Cortex of kidney (tissue), 1 donor: ENCODE measurements at places on chromosomes 3 and 15.

GRCh38 chr3:10416730-10417300, 88.6 kb downstream of the ATP2B2 start:
- no peak for DNase-seq

DNA sequence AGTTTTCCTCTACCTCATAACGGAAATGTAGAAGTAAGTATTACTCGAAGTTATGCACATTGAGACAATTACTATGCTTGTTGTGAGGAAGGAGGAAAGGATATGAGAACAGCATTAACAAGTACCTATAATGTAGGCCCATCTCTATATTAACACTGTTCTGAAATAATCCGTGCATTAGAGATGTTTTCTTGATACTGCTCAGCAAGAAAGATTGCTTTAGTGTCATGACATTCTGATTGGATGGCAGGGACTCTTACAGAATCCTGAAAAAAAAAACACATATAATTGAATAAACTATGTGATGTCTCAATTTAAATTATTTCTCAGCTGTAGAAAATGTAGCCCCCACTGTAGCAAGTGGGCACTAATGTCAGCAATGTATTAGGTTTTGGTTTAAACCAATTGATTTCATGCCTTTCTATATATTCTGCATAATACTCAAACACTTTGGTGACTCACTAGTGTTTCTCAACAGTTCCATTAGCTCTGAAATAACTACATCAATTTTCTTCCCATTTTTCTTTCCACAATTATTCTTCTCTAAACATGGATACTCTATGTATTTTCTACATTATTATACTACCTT, 598.3 kb upstream of the BCHE start:
- no peak for DNase-seq

DNA sequence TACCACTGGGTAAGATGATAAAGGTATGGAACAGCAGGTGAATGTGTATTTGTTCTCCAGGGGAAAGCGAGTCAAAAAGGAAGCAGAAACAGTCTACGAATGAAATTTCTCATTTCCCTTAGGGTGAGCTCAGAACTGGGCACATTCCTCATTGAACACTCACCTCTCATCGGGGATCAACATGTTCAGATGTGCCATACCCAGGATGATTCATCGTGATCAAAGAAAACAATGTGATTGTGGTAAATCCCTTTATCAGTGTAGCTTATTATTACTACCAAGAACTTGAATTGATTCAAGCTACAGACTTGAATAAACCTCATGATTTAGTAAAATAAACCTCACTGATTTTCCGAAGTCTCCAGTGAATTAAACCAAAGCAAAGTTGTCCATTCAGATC, 72.1 kb downstream of the GJD2 start:
- no peak for DNase-seq

DNA sequence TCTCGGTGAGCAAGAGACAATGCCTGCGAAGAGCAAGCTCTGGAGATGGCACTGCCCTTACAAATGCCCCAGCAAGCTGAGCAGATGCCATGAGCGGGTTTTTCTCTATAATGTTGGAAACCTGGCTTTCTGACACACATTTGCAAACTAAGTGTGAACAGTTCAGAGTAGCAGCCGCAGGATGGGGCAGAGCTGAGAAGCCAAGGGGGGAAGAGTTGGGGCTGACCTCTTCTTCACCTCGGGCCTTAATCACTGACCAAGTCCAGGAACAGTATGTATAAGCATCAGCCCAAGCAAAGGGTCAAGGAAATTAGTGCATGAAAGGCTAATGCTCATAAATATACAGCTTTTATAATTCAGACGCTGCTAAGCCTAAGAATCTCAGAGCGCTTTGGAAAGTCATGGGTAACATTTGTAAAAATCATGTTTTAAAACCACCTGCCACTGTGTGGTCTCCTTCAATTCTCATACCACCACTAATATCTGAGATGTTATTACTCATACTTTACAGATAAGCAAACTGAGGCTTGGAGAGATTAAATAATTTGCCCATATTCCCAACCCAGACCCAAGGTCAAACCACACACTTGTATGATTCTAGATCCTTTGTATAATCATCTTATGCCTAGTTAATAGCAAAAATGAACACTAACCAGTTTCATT, 603.4 kb downstream of the FOXP1 start:
- no peak for DNase-seq

- no peak for DNase-seq
These were observed 42.7 kb downstream of the EIF2AK4 start for GRCh38 chr15:39976291-39977274.

DNA sequence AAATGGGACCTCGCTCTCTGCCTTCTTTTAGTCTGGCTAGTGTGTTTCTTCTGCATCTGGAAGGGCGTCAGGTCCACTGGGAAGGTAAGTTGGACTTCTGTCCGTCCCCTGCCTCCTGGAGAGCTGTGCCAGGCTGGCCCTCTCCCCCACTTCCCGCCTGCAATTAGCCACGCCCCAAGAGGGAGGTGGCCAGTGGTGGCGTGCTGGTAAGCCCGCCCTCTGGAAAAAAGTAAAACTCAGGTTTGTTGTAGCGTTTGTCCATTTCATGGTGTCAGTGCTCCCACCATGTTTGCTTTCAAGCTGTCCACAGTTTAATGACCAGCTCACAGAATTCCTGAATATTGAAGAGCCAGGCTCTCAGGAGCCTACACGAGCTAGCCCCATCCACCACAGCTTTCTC, 55.6 kb downstream of the SLC6A6 start:
- DNase-seq = no peak

- DNase-seq = no peak
These were observed at the start of gene PLA2G4F for GRCh38 chr15:42156243-42156922. TSS of gene PLA2G4F (minus strand) at chr15:42156636. CDS start at chr15:42156549, 87 bp downstream.

GRCh38 chr3:29099296-29099695, 181.6 kb upstream of the RBMS3 start:
- no peak for DNase-seq

- no peak for DNase-seq
These were observed 3.1 kb downstream of the MYLK start for GRCh38 chr3:123880998-123881561.

DNA sequence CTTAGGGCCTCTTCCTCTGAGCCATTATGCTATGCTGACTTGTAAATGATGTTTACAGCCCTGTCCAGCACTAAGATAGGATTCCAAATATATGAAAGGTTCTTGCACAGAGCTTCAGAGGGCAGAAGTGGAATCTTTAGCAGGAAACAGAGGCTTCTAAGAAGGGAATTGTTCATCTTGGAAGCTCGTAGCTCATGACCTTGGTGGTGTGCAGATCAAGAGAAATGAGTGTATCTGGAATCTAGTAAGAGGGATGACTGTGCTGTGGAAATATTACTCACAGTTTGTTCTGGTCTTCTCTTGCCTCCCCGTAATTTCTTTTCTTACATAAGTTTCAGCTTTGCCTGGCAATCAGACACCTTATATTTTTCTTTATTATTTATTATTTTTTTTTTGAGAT, 175.8 kb downstream of the SPATA16 start:
- DNase-seq = no peak

- no peak for DNase-seq
These were observed 90.7 kb upstream of the GOLIM4 start for GRCh38 chr3:168186293-168186983.

DNA sequence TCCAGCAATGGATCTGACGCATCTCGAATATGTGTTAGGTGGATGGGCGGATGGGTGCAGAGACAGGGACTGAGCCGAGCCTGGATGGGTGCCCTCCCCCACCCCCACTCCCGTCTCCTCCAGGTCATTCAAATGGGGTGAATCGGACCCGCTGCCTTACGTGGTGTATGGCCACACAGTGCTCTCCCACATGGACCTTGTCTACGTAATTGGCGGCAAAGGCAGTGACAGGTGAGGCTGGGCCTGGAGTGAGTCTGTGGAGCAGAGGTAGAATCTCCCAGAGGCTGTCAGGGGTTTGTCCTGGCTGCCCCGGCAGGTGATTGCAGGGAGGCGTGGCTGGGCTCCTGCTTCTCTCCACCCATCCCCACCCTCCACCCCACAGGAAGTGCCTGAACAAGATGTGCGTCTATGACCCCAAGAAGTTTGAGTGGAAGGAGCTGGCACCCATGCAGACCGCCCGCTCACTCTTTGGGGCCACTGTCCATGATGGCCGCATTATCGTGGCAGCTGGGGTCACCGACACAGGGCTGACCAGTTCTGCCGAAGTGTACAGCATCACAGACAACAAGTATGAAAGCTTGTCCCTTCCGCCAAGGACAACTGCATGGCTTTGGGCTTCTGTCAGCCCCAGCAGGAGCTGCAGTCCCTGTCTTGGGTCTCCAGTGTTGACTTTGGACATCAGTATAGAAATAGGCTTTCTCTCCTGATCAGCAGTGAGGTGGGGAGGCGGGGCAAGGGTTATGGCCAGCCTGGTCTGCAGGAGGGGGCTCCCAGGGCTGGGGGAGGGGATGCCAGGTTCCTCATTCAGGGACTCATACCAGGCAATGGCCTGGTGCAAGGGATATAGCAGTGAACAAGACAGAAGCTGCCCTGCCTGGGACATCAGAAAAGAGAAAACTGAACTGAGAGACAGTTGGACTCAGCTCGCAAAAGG, 3.4 kb downstream of the KLHL40 start:
- DNase-seq = no peak

DNA sequence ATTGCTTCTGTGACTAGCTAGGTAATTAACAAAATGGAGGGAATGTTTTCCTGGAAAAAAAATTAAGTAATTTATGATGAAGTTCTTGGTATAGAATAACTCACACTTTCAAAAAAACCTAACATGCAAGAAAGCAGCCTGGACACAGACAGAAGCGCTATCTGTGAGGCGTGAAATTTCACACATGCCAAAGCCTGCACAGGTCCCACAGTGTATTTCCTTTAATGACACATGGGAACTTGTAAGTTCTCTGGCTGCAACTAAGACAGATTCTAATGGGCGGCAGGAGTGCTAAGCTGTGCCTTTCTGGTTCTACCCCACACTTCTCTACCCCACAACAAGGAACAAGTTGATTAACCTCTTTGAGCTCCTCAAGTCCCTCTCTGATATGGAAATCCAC, 84.9 kb upstream of the NEO1 start:
- DNase-seq = no peak

GRCh38 chr3:185172086-185173049, 19.5 kb upstream of the C3orf70 start:
- DNase-seq = no peak

DNA sequence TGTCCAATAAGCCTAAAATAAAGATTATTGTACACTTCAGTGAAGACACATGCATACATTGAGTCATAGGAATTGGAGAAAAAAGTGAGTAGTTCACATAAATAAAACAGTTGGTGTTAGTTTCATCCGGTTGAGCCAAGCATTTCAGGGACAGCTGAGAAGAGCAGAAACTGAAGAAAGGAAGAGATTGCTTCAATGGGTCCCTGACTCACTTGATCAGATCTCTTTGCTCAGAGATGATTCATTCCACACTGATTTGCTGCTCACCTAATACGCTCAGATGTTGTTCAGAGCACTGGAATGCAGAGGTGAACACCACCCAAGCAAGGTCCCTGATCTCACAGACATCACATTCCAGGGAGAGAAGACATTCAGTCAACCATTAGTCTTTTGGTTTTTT, 93.7 kb downstream of the RAD18 start:
- no peak for DNase-seq
